ENCODE measurements at places on chromosomes 6 and 20. TPM values are rescaled to one million over a fixed set of nuclear protein-coding genes. Genes with fewer than 3 reads are reported as not detected.

STK4 gene
- 32.6 TPM for total RNA-seq

DNA sequence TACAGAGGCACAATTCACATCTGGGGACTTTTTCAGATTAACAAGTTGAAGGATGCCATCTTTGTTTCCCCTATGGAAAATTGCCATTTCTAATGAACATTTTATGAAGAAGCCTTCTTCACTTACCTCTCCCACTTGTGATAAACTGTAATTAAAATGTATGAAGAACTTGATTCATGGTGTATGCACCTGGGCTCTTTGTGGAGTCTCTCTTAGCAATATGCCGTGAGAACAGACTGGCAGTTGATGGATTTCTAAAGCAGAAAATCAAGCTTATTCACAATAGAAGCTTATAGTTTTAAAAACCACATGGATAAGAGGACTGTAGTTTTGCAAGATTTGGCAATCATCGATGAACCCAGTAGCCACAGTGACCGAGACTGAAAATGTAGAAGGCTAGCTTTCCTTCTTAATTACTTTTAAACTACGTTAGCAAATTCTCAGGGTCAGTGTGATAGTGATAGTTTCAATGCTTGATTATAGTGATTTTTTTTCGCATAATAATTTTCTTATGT, 270.6 kb downstream of the PRL start:
- no peaks in the 10 kb centered on the region for H3K27me3 ChIP-seq
- H3K36me3 ChIP-seq = peaks cover 19% of the 10 kb centered on the region
- peak overlapping the region; percentile 41 for H3K27ac ChIP-seq
- H3K4me3 ChIP-seq = peak overlapping the region; percentile 60
- peaks cover 43% of the 10 kb centered on the region for H3K4me1 ChIP-seq

- no peak for DNase-seq
- no peak overlapping the region for H3K27ac ChIP-seq
- H3K4me1 ChIP-seq = peaks cover 11% of the 10 kb centered on the region
- H3K27me3 ChIP-seq = peaks cover 28% of the 10 kb centered on the region
- peaks cover 4% of the 10 kb centered on the region for H3K36me3 ChIP-seq
Observed at GRCh38 chr20:24723647-24724352, 225.3 kb upstream of the CST7 start.

CCM2L gene
- 0.19 TPM for total RNA-seq

CTCFL gene
- 0.07 TPM for total RNA-seq

SRSF3 gene
- total RNA-seq = 361 TPM

CCN6 gene
- total RNA-seq = not detected

DNA sequence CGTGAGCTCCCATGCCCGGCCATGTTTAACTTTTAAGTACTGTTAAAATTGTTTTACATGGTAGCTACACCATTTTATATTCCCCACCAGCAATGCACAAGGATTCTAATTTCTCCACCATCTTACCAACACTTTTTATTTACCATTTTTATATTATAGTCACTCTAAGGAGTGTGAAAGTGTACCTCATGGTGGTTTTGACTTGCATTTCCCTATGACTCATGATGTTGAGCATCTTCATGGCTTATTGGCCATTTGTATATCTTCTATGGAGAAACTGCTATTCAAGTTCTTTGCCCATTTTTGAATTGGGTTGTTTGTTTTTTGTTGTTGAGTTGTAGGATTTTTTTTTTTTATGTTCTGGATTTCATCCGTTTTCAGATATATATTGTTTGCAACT, 15.6 kb upstream of the BPHL start:
- peaks cover 34% of the 10 kb centered on the region for H3K36me3 ChIP-seq
- no peaks in the 10 kb centered on the region for H3K27me3 ChIP-seq
- DNase-seq = no peak
- H3K4me3 ChIP-seq = no peak overlapping the region
- H3K27ac ChIP-seq = no peak overlapping the region

DNA sequence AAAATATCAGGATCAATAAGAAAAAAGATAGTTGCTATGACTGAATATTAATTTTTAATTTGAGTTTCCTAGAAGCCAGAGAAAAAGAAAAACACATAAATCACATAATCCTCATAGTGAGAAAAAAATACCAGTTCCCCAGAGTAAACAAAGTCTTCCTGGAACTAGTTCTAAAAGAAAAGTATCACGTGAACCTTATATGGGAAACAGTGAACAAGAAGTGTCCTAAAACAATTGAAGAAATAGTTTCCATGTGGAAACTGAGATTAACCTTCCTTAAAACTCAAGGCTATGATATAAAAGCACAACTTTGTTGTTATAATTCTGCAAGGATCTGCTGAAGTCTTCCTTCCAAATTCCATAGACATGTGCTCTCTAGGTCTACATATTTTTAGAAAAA, 50.6 kb downstream of the RCAN2 start:
- no peaks in the 10 kb centered on the region for H3K4me1 ChIP-seq
- no peaks in the 10 kb centered on the region for H3K36me3 ChIP-seq
- peak overlapping the region; percentile 61 for H3K27ac ChIP-seq
- no peak for DNase-seq

- peaks cover 14% of the 10 kb centered on the region for H3K36me3 ChIP-seq
- H3K27me3 ChIP-seq = no peaks in the 10 kb centered on the region
- peak overlapping the region; percentile 31 for H3K4me3 ChIP-seq
- H3K27ac ChIP-seq = no peak overlapping the region
- DNase-seq = no peak
Observed at GRCh38 chr6:20911712-20912111, 377.5 kb downstream of the CDKAL1 start.
